ENCODE measurements at places on chromosomes 6 and 20.

DNA sequence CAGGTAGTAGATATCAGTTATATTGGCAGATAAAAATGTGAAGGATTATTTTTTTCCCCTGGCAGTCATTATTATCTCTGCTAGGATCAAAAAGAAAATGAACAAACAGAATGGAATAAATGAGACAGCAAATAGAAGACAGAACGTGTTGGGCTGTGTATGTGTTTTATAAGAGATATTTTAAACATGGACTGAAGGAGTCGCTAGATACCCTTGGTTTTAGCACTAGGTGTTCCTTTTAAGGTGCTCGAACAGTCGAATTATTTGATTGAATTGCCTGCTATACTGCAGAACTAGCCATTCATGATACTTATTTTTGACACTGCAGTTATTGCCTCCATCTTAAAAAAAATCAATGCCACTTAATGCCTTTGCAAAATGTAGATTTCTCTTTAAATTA lies 3.7 kb downstream of the GRIK2 start:
- DNase-seq, result no peak

DNA sequence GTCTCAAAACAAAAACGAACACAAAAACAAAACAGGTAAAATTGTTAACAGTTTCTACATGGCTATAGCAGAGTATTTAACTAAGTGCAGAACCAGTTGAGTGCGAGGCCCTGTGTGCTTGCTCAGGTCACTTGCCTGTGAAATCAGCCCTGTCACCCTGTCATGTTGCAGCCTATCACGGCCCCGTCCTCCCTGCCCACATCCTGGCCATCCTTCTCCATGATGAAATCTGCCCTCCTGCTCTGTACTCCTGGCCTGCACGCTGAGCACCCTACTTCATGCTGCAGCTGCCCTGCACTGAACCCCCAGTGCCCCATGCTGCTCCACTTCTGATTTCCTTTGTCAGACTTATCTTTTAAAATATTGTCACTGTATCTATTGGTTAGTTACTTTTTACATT lies 62.4 kb downstream of the DTD1 start:
- DNase-seq, result no peak

DNA sequence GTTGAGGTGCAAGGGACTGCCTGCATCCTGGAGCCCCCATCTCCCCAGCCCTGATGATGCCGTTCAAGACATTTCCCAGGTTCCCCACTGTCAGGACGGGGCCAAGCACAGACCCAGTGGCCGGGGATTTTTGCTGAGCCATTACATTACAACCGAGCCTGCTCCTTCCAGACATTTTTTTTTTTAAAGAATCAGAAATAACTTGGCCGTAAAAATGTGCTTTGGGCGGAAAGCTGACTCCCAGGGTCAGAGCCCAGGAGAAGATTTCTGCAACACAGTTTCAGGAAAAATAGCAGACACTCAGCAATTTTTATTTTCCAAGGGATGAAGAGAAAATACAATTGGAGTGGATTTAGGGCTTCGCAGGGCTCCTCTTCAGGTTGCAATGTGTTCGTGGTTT lies 87.9 kb downstream of the LRFN2 start:
- DNase-seq, result no peak

DNA sequence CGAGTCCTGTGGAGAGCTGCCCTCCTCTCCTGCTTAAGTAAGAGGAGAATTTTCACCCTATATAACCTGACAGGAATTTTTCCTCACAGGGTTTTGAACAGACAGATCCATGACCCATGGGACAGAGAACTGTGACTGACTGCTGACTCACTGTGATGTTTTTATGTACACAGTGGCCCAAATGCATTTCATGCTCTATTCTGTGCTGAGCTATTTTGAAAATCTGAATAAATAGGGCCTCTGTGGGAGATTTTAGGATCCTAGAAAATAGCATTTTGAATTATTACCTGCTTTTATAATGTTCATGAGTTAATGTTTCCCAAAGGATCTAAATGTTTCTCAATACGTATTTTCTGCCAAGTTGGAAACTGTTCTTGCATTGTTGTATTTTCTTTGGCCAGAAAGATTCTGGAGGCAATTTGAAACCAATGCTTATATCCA lies 577.4 kb downstream of the HTR1B start:
- DNase-seq, result no peak

DNA sequence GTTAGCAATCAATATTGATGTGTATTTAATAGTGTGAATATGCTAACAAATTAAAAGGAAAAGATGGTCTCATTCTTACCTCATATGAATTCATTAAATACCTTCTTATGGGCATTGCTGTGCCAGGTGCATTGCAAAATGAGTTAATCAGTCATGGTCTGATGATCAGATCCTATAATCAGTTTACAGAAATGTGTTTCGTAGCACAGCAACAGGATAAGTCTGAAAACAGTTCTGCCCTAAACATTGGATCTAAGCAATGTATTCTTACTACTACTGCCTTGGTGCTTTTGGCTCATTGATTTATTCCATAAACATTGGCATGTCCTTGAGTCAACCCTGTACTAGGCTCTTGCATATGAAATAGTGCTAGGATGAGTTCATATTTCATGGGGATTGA lies 417.0 kb upstream of the JAG1 start:
- no peak for DNase-seq

GRCh38 chr6:159836718-159837490 lies 36.8 kb downstream of the PNLDC1 start:
- DNase-seq, result no peak

DNA sequence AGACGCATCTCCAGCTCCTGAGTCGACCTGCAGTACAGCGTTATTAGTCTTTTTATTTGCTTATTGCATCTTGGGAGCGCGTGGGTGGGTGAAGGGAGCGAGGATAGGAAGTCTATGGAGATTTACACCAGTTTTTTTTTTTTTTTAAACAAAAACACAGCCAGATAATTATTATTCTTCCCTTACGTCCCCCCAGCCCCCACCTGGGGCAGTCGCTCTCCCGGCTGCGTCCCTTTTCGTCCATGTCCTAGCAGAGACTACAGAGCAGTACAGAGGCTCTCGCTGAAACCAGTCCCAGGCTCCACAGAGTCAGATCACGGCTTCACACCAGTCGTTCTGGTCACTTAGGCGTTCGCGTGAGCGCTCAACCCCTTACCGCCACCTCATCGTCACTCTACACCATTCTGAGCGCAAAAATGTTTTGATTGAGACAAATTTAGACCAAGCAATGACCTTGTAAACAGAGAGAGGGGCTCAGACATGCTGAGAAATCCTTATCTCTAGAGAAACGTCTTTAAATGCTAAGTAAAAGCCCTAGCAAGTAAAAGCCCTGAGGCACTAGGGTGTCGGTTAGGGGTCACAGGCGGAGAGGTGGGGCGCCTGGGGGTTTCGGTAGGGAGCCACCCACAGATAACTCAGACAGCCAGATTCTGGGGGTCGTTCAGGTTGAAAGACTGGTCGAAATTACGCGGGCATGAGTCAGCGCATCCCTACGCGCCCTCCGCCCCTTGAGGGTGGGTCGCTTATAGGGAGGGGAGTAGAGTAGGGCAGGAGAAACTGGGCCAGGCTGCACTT lies 975 bp upstream of the PPT2 start:
- no peak for DNase-seq
